ENCODE measurements at places on chromosomes 2 and 18. TPM values are rescaled to one million over a fixed set of nuclear protein-coding genes. Genes with fewer than 3 reads are reported as not detected.

GRCh38 chr18:49663899-49664890 lies 102.3 kb downstream of the LIPG start:
- no peak overlapping the region for H3K4me3 ChIP-seq
- H3K4me1 ChIP-seq = no peaks in the 10 kb centered on the region
- no peaks in the 10 kb centered on the region for H3K36me3 ChIP-seq
- H3K27ac ChIP-seq = no peak overlapping the region

DNA sequence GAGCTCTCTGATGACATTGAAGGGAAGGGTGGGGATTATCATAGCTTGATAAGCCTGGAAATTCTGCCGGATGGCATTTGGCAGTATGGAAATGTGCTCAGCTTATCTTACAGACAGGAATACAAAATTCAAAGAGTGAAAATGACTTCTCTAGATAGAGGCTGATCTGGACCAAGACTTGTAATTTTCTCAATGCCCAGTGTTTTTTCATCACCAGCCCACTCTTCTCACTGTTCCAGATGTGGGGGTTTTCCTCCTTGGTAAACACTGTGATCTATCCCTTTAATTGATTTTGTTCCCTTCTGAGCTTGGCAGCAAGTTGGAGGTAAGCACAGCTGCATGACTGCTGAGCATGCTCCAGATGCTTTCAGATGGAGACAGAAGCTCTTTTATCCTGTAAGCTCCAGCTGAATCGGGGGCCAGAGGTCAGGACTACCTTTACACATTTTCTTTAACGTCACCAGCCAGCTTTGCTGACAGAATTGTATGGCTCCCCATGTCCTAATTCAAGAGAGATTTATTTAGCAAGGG lies 287.4 kb upstream of the TCF4 start:
- peaks cover 1% of the 10 kb centered on the region for H3K27me3 ChIP-seq
- H3K4me3 ChIP-seq = no peak overlapping the region
- H3K4me1 ChIP-seq = no peaks in the 10 kb centered on the region
- no peaks in the 10 kb centered on the region for H3K36me3 ChIP-seq
- DNase-seq = no peak
- no peak overlapping the region for H3K27ac ChIP-seq

DNA sequence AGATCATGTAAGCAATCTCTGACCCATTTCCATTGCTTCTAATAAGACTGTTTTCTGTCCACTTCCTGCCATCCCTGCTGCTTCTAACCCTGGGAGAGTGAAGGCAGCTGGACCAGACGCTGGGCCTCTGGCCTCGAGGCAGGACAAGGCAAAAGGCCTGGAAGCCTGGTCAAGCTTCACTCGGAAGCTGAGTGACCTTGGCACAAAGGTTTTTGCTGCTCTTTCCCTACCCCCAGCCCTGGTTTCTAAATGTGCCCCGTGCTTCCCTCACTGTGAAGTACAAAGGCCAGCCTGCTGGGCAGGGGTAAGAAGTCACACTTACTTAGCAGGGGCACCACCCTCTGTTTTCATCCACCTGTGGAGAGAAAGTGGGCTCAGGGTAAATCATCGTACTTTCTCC lies 195.0 kb downstream of the TNS1 start:
- H3K4me3 ChIP-seq = no peak overlapping the region
- no peaks in the 10 kb centered on the region for H3K4me1 ChIP-seq
- no peak overlapping the region for H3K27ac ChIP-seq
- no peaks in the 10 kb centered on the region for H3K27me3 ChIP-seq
- no peaks in the 10 kb centered on the region for H3K36me3 ChIP-seq

DNA sequence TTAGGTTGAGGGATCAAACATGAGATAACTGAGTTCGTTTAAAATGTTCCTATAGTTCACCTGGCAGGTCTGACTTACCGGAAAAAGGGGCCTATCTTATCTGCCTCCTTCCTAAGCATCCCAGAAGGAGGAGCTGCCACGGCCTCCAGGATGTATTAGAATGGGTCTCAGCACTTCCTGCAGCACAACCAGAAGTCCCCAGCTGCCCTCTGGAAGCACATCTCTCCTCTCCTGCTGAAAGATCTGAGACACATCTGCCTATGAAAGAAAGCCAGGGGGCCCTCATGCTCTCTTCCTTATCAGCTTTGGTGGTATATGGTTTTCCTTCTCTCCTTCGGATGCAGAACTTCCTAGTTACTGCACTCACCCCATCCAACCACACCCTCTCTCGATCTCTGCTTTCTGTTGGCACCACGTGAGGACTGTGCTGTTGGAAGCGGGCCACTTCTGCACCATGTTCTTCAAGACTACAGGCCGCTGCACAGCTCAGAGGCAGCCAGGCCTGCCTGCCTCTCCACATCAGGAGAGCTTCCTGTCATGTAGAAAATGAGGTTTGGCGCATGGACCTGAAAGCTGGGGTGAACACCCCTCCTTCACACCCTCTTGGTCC lies 6.5 kb downstream of the IGFBP5 start:
- H3K27me3 ChIP-seq = peaks cover 19% of the 10 kb centered on the region
- H3K36me3 ChIP-seq = no peaks in the 10 kb centered on the region
- no peak overlapping the region for H3K4me3 ChIP-seq

- H3K4me1 ChIP-seq = no peaks in the 10 kb centered on the region
- H3K27me3 ChIP-seq = no peaks in the 10 kb centered on the region
- no peak overlapping the region for H3K4me3 ChIP-seq
Measured at GRCh38 chr18:41073372-41073954, 881.6 kb upstream of the PIK3C3 start.

DNA sequence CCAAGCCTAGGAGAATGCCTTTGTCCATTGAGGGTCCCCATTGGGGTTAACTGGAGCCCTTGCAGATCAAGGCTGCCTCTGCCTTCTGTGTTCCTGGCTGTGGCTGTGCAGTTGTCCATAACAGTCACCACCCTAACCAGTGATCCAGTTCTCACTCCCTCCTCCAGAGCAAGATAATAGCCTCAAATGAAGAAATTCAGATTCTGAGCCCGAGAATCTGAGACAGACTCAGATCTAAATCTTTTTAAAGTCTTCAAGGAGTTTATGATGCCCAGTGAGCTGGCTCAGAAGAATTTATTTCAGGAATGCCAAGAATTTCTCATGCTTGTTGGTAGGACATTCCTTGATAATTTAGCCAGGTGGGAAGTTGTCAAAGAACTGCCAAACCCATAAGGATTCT lies 44.3 kb upstream of the RAB6C start:
- H3K27me3 ChIP-seq = peaks cover 8% of the 10 kb centered on the region
- H3K4me1 ChIP-seq = no peaks in the 10 kb centered on the region
- no peak for DNase-seq

DNA sequence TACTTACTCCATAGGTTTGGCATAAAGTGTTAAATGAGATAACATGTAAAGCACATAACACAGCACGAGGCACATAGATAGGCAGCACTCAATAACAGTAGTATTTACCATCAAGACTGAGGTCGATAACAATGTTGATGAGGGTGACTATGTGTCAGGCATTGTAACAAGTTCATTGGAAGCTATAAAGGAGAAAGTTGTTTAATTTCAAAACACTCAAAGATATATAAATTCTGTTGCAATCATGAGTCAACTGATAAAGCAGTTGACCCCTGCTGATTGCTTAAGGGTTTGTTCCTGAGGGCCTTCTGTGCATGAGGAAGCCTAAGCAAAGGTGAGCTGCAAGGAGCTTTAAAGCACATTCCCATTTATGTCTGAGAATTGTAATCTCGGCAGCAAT lies 760.5 kb downstream of the SATB2 start:
- no peak overlapping the region for H3K27ac ChIP-seq
- DNase-seq = no peak
- no peaks in the 10 kb centered on the region for H3K27me3 ChIP-seq

DNA sequence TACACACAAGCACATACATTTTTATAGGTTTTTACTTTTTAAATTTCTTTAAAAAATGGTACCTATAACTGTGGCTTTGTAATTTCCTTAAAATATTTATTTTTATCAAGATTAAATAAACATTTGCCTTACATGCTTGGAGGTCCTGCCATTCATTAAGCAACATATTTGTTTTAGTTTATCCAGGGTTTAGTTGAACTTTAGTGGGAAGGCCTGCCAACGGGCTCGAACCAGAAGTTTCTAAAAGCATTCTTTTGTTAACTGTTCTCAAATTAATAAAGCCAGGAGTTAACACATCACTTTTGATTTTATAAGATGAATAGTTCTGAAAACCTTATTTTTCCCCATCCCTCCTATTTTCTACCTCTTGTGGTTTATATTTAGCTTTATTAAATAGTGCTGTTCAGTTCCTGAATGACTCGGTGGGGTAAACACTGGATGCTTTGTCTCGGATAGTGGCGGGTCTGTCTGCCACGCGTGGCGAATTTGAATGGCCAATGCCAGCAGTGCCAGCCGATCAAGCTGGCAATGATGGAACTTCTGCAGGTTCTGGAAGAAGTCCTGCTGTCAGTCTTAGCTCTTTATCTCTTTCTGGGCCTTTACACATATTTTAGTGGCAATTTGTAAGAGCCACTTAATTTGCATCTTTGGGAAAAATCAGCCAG lies 32.2 kb downstream of the SH3YL1 start:
- H3K27me3 ChIP-seq = peaks cover 2% of the 10 kb centered on the region
- H3K4me1 ChIP-seq = peaks cover 40% of the 10 kb centered on the region
- H3K27ac ChIP-seq = no peak overlapping the region
- peaks cover 24% of the 10 kb centered on the region for H3K36me3 ChIP-seq

GRCh38 chr2:53865962-53866361 lies 6.2 kb upstream of the GPR75 start:
- H3K4me1 ChIP-seq = no peaks in the 10 kb centered on the region
- peaks cover 34% of the 10 kb centered on the region for H3K36me3 ChIP-seq
- H3K27ac ChIP-seq = no peak overlapping the region
- no peak overlapping the region for H3K4me3 ChIP-seq

DNA sequence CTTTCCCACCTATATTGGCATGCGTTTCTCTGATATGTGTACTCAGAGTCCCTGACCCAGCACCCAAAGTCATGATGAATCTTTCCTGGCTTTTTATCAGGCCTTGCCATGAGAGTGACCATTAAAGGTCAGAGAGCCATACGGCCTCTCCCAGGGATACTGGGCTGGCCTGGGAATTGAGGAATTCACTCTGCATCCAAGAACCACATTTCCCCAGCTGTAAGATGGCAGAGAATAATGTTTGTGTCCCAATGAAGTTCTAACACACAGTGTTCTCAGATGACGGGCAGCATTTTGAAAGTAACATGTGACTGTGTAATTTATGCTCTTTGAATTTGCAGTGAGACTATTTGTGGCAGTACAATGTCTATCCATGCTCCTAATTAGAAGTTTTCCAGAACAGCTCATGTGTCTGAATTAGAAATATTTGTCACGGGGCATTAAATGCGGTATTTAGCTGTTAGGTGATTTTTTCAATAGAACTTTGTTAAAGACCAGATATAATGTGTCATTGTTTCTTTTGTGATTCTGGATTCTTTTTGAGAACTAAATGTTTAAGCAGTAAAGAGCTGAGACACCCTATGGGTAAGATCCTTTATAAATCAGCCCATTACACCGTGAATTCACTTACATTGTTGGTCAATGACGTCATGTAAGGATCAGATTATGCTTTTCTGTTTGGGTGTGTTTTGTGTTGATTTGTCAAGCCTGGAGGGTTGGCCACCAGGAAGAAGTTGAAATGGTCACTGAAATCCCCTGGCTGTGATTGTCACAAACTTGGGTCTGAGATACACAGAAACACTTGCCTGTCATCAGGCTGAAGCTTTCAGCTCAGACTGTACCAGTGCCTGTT lies 7.3 kb upstream of the SLC3A1 start:
- no peak for DNase-seq
- no peak overlapping the region for H3K27ac ChIP-seq
- H3K27me3 ChIP-seq = peaks cover 3% of the 10 kb centered on the region
- peaks cover 2% of the 10 kb centered on the region for H3K4me1 ChIP-seq
- no peaks in the 10 kb centered on the region for H3K36me3 ChIP-seq

GRCh38 chr2:28662468-28663181 lies 89.0 kb upstream of the PPP1CB start:
- no peak overlapping the region for H3K4me3 ChIP-seq
- H3K36me3 ChIP-seq = no peaks in the 10 kb centered on the region
- H3K4me1 ChIP-seq = no peaks in the 10 kb centered on the region
- H3K27me3 ChIP-seq = peaks cover 4% of the 10 kb centered on the region
- no peak overlapping the region for H3K27ac ChIP-seq
- DNase-seq = no peak

- no peak overlapping the region for H3K4me3 ChIP-seq
- peaks cover 3% of the 10 kb centered on the region for H3K27me3 ChIP-seq
- H3K4me1 ChIP-seq = no peaks in the 10 kb centered on the region
- H3K27ac ChIP-seq = no peak overlapping the region
Measured at GRCh38 chr18:40937386-40937785, 1017.6 kb upstream of the PIK3C3 start.

DNA sequence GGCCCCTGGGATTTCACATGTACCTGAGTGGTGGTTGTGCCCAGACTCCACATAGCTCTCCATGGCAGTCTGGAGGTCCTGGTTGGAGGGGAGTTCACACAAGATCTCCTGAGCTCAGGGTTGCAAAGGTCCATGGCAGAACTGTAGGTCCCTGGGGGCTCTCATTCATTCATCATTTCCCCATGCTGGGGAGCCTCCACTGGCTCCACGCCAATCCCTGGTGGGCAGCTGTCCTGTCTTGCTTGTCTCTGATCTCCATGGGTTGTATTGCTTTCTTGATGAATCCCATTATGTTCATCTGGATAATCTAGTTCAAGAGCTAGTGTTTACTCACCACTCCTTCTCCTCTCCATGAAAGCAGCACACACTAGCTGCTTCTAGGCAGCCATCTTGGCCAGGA lies 42.4 kb downstream of the ZSWIM2 start:
- H3K4me3 ChIP-seq = no peak overlapping the region
- no peaks in the 10 kb centered on the region for H3K27me3 ChIP-seq
- no peaks in the 10 kb centered on the region for H3K36me3 ChIP-seq

GRCh38 chr2:70641263-70641784 lies 87.7 kb upstream of the TGFA start:
- DNase-seq = no peak
- H3K36me3 ChIP-seq = no peaks in the 10 kb centered on the region
- peaks cover 3% of the 10 kb centered on the region for H3K27me3 ChIP-seq
- H3K4me3 ChIP-seq = no peak overlapping the region

GRCh38 chr2:161423421-161424393 lies 7.6 kb downstream of the TBR1 start:
- H3K4me1 ChIP-seq = peaks cover 18% of the 10 kb centered on the region
- no peaks in the 10 kb centered on the region for H3K36me3 ChIP-seq
- no peak overlapping the region for H3K27ac ChIP-seq

GRCh38 chr18:24968238-24968775 lies 383.7 kb downstream of the ZNF521 start:
- H3K36me3 ChIP-seq = no peaks in the 10 kb centered on the region
- H3K4me1 ChIP-seq = peaks cover 18% of the 10 kb centered on the region
- no peak overlapping the region for H3K4me3 ChIP-seq
- DNase-seq = no peak
- H3K27me3 ChIP-seq = peaks cover 1% of the 10 kb centered on the region

RESP18 gene
- not detected for polyA plus RNA-seq

TFPI gene
- not detected for polyA plus RNA-seq

TXNDC2 gene
- polyA plus RNA-seq = not detected

ASNSD1 gene
- polyA plus RNA-seq = 46.1 TPM

BOLL gene
- not detected for polyA plus RNA-seq

MYO3B gene
- not detected for polyA plus RNA-seq

POTEJ gene
- polyA plus RNA-seq = not detected

MALL gene
- not detected for polyA plus RNA-seq

DSC3 gene
- not detected for polyA plus RNA-seq

All from immature natural killer cell (primary cell).